ENCODE measurements at places on chromosomes 7 and 10.

- DNase-seq: no peak
Measured at GRCh38 chr10:75465450-75465827, 34.0 kb downstream of the LRMDA start.

- no peak for DNase-seq
Measured at GRCh38 chr7:43851805-43852204, 17.5 kb downstream of the MRPS24 start.

- no peak for DNase-seq
Measured at GRCh38 chr10:60098677-60099601, 192.6 kb upstream of the CCDC6 start.

GRCh38 chr7:2190531-2190930 lies 42.2 kb downstream of the MAD1L1 start:
- DNase-seq: no peak

DNA sequence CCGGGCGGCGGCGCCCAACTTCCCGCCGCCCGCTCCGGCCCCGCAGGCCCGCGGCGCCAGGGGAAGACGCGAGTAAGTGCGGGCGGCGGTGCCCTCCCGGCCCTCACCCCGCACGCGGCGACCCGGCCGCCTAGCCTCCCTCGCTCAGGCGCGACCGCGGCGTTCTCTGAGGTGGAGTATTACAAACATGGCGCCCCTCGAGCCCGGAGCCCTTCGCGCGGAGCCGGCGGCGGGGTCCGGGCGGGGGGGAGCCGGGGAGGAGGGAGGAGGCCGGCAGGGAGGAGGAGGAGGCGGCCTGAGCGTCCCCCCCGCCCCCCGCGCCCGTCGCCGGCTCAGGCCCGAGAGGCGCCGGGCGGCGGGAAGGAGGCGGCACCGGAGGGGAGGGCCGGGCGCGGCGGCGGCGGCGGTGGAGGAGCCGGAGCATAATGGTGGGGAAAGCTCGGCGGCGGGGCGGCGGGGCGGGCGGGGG lies at the start of gene ZMYND11:
TSS of gene ZMYND11 (plus strand) at position 324 of the 469 bp plus-strand sequence. CDS start 44,558 bp downstream, outside the sequence.
- DNase-seq: peak; percentile 70

GRCh38 chr10:45249978-45250693 lies 65.3 kb downstream of the OR13A1 start:
- no peak for DNase-seq

GRCh38 chr10:13386021-13386420 lies 37.9 kb upstream of the SEPHS1 start:
- no peak for DNase-seq

GRCh38 chr7:80139236-80139635 lies 4.6 kb downstream of the GNAI1 start:
- no peak for DNase-seq

GRCh38 chr10:4519658-4520402 lies 306.2 kb upstream of the AKR1E2 start:
- DNase-seq: no peak

GRCh38 chr7:12281038-12281437 lies 69.9 kb downstream of the TMEM106B start:
- DNase-seq: no peak

GRCh38 chr10:120495226-120496009 lies 38.4 kb downstream of the PLPP4 start:
- DNase-seq: no peak

DNA sequence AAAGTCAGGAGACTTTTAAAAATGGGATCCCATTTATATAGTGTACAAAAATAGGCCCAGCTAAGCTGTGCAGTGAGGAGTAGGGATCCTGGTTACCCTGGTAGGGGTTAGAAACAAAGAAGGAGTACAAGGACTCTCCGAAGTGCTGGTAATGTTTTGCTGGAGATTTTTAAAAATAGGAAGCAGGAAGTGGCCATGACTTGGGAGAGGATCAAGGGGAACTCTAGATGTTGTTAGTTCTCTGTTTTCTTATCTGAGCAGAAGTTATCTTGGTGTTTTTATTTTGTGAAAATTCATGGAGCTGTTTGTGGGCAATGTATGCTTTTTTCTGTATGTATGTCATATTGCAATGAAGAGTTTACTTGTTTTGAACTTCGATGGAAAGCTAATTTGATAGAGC lies 373.9 kb downstream of the SFMBT2 start:
- DNase-seq: no peak

DNA sequence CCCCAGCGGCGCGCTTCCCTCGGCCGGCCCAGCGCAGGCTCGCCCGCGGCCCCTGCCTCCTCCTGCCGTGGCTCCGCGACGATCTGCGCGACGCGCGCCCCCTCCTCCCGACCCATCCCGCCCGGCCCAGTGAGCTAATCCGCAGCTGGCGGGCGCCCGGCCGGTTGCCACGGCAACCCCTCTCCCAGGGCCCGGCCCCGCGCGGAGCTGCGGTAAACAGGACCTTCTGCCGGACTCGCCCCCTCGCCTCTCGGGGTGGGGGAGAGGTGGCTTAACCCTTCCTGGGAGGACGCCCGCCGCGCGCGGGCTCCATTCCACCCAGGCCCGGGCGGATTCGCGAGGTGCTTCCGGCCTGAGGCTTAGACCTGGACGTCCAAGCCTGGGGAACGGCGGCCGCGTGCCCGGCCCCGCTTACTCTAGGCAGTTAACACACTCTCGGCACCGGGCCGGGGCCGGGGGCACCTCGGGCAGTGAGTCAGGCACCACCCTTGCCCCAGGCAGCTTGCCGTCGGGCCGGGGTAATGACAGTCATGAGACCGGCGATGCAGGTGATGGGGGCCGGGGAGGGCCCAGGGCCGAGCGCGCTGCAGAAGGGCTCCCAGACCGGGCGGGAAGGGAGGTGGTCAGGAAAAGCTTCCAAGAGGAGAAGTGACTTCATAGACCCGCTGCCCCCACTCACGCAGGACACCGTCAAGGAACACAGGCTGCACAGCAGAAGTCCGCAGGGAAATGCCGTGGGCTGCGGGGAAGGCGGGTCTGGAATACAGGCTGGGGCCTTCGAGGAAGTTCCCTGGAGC lies at the start of gene DENND2A:
TSS of gene DENND2A (minus strand) at position 87 of the 797 bp plus-strand sequence. CDS start 38,416 bp downstream, outside the sequence.
- DNase-seq: peak; percentile 64

DNA sequence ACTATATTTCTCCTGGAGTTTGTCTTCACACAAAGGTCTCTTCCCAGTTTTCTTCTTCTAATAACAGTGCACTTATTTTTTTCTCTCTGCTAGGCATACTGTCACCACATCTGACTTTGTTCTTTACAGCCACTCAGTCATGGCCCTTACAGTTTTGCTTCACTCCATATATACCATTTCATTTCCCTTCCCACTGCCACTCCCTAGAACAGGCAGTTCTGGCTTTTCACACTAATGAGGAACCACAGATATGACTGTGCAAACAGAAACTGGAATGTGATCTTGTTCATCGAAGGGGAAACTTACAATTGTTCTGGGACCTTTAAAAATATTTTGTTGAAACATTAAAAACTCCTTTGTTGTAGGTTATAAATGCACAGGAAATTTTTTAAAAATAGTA lies 67.3 kb downstream of the EPDR1 start:
- DNase-seq: peak; percentile 57

DNA sequence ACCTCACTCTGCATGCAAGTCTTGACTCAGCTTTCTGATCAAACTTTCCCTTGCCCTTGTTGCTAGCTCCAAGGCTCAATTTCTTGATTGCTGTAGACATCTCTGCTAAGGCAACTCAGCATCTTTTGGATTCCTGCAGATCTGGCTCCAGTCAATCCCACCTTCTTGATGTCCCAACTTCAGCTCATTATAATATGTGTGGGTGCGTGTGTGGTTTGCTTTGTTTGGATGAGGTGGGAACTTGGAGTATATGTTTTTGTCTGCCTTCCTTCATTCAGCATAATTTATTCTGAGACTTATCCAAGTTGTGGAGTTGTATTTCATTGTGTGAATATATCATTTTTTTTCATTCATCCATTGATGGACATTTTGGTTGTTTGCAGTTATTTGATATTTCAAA lies 364.8 kb upstream of the IGFBP3 start:
- no peak for DNase-seq

DNA sequence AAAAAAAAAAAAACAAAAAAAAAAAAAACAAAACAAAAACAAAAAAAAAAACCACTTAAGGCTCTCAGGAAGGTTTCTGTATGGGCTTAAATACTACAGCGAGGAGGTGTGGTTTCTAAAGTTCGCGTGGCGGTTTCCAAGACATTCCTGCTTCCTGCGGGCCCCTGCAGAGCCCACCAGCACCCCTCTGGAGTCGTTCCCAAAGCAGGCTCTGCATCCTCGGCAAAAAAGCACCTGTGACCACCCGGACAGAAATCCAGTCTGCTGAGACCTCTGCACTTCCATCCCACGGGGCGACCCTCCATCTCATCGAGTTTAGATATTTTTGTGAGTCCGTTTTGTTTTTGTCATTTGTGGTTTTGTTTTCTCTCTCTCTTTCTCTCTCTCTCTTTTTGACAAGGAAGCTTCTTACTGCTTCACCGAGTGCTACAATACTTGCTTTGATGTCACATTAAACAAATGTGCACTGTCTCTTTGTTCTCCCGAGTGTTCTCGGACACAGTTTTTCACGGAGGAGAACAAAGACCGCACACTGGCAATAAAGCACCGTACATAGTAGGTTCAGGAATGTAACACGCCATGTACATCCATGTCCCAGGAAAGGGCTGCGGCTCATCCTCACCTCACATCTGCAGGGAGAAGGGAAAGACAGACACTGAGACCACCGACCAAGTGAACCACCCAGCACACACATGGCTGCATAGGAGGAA lies 21.5 kb downstream of the PDGFA start:
- peak; percentile 3 for DNase-seq

DNA sequence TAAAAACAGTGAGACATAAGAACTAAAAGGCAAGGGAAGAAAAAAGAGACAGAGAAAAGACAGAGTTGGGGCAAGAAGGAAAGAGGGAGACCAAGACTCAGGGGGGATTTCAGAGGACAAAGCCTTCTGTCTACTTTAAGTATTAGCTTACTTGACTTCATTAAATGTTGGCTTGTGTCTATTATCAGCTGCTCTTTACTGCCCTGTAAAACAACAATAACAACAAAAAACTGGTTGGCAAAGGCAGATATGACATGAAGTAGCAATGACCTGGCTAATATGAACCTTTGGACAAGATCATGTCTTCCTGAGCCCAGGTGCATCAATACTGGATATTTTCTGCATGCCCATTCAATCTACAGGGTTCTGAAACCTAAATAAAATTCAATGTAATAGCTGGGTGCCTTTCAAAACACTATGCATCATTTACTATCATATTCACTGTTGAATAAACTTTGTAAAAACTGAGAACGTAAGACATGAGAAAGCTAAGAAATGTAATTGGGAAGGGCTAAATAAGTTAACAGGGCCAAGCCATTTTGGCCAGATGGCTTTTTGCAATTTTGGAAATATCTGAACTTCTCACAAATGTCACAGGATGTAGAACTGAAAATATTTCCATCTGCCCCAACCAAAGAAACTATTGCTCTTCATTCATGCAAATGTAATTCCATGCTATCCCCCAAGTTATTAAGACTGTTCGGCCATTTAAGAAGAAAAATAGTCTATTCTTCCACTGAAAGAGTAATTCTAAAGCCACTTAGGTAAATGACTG lies 49.4 kb downstream of the LRRN3 start:
- DNase-seq: no peak

DNA sequence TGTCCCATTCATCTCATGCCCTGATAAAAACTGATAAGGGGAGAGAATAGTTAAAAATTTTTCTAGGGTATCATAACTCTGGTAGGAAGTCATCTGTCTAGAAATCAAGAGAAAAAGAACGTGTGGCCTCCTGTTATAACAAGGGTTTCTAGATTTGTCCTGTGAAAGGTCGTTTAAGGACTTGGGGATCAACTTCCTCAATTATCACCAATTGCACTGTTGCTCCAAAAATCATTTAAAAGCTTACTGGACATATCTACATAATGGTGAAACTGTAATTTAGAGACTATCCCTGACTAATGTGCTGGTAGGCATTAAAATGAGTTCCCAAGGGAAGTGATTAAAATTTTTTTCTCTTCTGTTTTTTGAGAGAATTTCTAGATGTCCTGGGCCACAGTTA lies 58.2 kb downstream of the GPR141 start:
- DNase-seq: no peak

DNA sequence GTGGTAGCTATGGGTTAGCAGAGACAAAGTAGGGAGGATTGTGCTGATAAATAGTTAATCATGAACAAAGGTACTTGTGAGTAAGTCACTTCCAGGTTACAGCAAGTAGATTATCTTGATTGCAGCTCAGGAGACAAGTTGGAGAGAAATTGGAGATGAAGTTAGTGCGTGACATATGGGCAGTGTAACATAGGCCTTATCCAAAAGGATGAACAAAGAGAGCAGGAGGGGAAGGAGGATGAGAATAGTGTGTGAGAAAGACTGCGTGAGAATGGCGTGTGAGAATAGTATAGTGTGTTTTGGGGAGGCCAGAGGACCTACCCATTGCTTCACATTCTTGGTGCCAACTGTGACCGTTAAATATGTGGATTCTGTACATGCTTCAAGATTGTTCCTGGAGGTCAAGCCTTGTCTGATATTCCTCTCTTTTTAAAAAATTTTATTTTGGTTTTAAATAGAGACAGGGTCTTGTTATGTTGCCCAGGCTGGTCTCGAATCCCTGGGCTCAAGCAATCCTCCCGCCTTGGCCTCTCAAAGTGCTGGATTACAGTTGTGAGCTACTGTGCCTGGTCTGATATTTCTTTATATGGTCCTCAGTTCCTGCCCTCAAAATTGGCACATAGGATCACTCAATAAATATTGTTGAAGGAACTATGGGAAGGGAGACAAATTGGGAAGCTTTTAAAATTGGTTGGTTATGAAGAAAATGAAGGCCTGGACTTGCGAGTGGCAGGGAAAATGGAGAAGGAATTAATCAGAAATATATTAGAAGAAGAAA lies 3.2 kb downstream of the VCL start:
- no peak for DNase-seq

DNA sequence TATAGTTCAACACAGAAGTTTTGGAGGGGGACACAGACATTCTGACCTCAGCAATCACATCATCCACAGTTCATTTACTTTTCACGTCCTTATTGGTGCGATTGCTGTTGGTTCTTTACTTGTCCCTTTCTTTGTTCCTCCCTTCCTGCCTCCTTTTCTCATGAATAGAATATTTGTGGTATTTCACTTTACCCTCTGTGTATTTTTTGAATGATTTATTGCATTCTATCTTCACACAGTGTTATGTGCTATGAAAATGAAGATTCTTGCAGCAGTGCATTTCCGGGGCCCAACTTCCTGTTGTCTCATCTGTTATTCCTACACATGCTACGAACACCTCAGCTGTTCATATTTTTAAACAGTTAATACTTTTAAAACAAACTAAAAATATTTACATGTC lies 179.6 kb downstream of the ZMYND11 start:
- DNase-seq: no peak

GRCh38 chr7:370259-370625 lies 80.3 kb downstream of the FOXL3 start:
- peak; percentile 21 for DNase-seq

- no peak for DNase-seq
Measured at GRCh38 chr7:158023681-158024350, 563.8 kb downstream of the PTPRN2 start.

All from left colon (tissue), 2 donors.